Sigmoid colon (tissue), 7 donors: ENCODE measurements at places on chromosomes 3 and 15. TPM values are rescaled to one million over a fixed set of nuclear protein-coding genes. Genes with fewer than 3 reads are reported as not detected.

- DNase-seq: no peak
These were observed 28.8 kb upstream of the UACA start for GRCh38 chr15:70792171-70792573.

IL17RD gene
- 46.8 TPM for total RNA-seq

DNA sequence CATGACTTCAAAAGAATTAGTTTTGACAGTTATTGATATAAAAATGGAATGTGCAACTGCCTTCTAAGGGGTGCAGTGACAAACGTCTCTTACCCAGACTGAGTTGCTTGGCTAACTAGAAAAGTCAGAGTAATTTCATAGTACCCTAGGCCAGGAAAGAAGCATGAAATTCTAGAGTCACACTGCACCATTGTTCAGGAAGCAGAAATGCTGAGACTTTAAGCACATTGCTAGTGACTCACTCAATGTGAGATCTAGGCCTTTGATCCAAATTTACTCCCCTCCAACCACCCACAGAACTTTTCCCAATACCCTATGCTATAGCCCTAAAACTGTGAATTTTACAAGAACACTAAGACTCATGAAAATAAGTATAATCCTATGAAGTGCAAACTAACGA is 110.8 kb downstream of the DUT start:
- DNase-seq: no peak

LTK gene
- total RNA-seq: 1.6 TPM
